ENCODE measurements at places on chromosomes 1 and 21.

- no peak for DNase-seq
Measured at GRCh38 chr1:167465743-167466142, 52.6 kb downstream of the CD247 start.

DNA sequence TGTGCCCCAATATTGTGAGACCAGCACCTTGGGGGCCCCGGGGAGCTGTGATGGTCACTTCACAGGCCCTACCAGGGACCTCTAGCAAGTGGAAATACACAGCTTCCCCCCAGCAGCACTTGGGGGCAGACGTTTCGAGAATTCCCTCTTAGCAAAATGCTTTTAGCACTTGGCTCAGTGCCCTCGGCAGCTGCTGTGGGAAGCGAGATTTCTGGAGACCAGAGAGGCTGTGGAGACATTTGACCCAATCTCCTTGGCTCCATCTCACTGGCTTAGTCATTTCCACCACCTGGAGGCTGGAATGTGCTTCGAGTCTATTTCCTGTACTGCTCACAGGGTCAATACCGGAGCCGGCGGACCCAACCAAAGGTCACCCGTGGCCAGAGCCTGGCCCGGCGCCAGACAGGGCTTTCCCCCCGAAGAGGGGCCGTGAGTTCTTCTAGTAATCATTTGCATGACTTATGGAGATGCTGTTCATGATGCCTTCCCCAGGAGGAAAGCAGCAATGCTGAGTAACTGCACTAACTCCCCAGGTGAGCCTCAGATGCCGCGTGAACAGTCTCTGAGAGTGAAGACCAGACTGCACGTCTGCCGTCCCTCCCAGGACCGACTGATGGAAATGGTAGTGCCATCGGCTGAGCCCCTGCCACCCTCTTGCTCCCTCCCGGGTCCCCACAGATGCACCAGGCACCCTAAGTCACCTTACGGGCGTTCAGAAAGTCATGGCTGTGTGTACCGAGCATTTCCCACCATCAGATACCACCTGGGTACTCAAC is 4.4 kb upstream of the C2CD2 start:
- no peak for DNase-seq

- no peak for DNase-seq
Measured at GRCh38 chr1:227356620-227357146, 38.4 kb upstream of the CDC42BPA start.

DNA sequence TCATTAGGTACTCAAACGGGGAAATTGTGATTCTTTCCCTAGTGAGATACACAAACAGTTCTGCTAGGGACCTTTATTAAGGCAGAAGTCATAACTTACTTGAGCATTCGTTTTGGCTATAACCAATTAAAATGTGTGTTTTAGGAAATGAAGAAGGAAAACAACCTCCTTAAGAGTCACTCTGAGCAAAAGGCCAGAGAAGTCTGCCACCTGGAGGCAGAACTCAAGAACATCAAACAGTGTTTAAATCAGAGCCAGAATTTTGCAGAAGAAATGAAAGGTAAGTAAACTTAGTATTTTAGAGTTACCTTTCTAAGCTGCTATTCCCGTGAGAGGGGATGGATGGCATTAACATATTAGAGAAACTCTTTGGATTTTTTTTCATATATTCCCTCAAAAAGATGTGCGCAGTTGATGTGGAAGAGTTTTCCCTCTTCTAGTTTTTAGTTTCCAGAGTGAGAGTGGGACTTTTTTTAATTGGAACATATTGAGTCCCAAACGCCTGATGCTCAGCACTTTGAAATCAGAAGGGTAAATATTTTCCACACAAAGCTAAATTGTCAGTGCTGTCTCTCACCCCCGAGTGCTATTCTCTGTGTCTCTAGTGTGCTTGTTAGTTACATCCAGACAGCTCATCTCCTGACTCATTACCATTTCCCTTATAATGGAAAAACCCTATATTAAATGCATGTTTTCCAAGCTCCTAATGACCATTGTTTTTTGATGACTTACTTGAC is 34.9 kb downstream of the CENPF start:
- no peak for DNase-seq

GRCh38 chr1:234620272-234621126 is 10.5 kb upstream of the IRF2BP2 start:
- no peak for DNase-seq

GRCh38 chr1:220045356-220046051 is 801 bp downstream of the EPRS1 start:
- no peak for DNase-seq

- DNase-seq: no peak
Measured at GRCh38 chr1:11691928-11692711, 610 bp downstream of the DRAXIN start.

- DNase-seq: no peak
Measured at GRCh38 chr1:18326211-18326897, 154.4 kb upstream of the KLHDC7A start.

DNA sequence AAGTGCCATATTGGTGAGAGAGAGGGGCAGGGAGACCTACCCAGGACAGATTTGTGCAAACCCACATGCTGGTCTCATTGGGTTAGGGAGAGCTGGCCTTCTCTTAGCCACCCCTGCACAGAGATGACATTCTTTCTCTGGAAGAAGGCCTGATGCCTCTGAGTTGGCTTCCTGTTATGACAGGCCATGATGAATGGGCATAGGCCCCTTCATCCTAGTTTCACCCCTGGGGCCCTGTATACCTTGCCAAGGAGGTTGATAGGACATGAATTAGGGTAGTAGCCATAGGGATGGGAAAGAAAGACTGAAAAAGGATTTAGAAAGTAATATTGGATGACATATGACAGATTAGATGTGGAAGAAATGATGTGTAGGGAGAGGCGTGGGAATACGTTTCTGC is 46.6 kb downstream of the TENT5C start:
- DNase-seq: no peak

DNA sequence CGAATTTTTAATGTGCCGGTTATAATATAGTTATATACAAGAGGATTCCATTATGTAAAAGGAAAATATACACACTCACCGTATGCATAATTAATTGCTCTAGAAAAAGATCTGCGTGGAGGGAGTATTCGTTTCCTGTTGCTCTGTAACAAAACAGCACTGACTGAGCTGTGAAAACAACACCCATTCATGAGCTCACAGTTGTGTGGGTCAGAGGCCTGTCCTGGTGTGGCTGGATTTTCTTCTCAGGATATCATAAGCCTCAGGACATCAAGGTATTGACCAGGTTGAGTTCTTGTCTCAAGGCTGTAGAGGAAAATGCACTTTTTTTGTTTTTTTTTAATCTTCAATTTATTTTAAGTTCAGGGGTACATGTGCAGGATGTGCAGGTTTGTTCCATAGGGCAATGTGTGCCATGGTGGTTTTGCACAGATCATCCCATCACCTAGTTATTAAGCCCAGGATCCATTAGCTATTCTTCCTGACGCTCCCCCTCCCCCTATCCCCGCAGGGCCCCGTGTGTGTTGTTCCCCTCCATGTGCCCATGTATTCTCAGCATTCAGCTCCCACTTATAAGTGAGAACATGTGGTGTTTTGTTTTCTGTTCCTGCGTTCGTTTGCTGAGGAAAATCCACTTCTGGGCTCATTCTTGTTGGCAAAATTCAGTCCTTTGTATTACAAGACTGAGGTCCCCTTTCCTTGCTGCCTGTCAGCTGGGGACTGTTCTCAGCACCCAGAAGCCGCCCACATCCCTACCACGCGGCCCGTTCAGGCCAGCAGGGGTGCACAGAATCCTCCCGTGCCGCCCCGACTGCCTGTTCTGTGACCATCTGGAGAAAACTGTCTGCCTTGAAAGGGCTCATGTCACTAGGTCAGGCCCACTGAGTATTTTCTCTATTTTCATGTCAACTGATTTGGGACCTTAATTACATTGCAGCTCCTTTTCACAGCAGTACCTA is 87.4 kb upstream of the ERRFI1 start:
- no peak for DNase-seq

GRCh38 chr1:53195246-53196016 is 1.2 kb upstream of the CPT2 start:
- no peak for DNase-seq

DNA sequence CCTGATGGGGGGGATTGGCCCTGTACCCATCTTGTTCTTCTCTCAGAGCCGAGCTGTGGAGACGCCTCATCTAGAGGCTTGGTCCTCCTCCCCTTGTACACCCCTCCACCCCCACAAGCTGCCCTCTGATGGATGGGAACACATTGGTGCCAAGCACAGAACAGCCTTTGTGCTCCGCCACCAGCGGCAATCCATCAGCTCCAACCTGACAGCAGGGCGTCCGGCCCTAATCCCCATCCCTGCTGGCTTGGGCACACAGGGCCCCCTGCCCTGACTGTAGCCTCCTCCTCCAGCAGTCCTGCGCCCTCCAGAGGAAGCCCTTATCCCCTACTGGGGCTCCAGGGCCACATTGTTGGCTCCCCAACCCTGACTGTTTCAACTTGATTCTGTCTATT is 3.8 kb upstream of the MYOG start:
- DNase-seq: no peak

DNA sequence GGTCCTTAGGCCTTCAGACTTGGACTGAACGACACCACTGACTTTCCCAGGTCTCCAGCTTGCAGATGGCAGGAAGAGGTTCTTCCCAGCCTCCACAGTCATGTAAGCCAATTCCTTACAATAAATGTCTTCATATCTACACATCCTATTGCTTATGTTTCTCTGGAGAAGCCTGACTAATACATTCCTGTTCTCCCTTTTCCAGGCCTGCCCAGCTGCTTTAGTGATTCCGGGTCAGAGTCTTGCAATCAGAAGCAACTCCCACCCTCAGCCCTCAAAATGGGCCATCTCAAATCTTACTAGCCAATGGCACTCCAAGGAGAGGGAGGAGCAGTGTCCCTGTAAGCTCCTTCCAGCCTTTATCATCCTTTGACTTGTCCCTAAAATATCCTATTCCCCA is 16.4 kb upstream of the CPT2 start:
- no peak for DNase-seq

- DNase-seq: peak; percentile 13
Measured at GRCh38 chr1:206503591-206504362, 3.6 kb upstream of the RASSF5 start.

DNA sequence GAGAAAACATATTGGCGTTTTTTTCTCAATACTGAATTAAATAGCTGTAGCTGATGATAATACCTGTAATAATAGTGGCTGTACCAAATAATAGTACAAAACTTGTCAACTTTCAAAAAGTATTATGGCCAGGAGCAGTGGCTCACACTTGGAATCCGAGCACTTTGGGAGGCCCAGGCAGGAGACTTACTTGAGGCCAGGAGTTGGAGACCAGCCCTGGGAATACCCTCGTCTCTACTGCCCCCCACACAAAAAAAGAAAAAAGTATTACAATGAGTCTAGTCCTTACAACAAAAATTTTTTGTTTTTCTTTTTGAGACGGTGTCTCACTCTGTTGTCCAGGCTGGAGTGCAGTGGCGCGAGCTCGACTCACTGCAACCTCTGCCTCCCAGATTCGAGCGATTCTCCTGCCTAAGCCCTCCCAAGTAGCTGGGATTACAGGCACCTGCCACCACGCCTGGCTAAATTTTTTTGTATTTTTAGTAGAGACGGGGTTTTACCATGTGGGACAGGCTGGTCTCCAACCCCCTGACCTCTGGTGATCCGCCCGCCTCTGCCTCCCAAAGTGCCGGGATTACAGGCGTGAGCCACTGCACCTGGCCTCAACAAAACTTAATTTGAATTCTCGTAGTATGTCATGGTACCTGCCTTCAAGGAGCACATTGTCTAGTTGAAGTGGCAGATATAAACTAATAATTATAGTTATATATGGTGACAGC is 1.4 kb downstream of the RBBP4 start:
- DNase-seq: no peak

GRCh38 chr1:147099192-147099591 is 73.1 kb downstream of the PRKAB2 start:
- no peak for DNase-seq

GRCh38 chr21:35225573-35225972 is 176.5 kb upstream of the RUNX1 start:
- no peak for DNase-seq

- DNase-seq: no peak
Measured at GRCh38 chr1:247862756-247863155, 5.8 kb downstream of the TRIM58 start.

DNA sequence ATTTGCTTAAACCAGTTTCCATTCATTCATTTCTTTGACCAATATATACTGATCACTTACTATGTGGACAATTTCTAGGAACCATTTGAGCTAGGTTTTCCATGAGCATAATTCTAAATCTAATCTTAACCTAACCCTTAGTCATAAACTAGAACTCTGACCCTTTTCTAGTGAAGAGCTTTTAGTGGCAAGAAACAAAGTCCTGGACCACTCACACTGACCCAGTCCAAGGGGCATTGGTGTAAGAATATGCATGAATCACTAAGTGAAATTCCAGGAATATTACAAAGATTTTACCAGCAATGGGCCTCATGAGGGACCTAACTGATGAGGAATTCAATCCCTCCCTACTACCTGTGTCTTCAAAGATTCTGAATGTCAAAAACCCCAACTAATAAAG is 40.6 kb upstream of the SLC2A1 start:
- no peak for DNase-seq

DNA sequence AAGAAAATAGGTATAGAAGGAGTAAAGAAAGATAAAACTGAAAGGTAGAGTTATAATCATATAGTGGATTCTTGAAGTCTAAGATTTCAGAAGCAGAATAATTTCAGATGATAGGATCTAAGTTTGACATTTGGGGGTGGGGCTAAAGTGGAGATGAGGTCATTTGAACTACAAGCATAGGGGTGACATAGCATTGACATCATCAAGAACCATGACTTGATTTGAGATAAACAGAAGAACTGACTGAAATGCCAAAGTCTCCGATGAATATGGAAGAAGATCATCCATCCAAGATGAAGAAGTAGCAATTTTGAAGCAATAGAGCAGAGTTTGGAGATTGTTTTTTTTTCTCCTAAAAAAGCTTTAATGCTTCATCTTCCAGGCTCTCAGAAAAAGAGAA is 122.3 kb downstream of the MACF1 start:
- DNase-seq: no peak

GRCh38 chr1:38926091-38926490 is 15.5 kb downstream of the RHBDL2 start:
- DNase-seq: no peak

DNA sequence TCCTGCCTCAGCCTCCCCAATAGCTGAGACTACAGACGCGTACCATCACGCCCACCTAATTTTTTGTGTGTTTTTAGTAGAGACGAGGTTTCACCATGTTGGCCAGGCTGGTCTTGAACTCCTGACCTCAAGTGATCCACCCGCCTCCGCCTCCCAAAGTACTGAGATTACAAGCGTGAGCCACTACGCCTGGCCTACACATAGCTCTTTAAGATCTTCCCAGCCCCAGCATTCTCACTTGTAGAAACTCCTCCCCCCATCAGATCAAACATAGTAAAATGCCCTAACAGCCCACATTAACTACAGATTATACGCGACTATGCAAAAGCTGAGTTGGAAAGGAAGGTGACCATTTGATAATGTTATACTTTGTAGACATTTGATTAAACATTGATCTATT is 634.8 kb downstream of the MATN1 start:
- DNase-seq: no peak

DNA sequence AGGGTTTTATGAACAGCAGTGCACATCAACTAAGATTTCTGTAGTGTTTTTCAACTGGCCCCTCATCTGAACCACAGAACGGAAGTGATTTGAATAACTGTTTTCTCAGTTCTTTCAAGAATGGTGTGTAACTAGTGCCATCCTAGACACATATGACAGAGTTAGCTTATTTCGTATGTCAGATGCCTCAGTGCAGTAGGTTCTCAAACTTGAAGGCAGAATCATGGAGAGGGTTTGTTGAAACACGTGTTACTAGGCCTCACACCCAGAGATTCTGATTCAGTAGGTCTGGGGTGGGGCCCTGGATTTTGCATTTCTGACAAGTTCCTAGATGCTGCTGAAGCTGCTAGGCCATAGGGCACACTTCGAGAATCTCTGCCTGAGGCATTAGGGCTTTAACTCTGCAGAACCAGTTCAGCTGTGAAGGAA is 49.0 kb downstream of the SCCPDH start:
- no peak for DNase-seq
